Activated CD4-positive, CD25-positive, alpha-beta regulatory T cell (primary cell): ENCODE measurements at places on chromosomes 2 and 18.

DNA sequence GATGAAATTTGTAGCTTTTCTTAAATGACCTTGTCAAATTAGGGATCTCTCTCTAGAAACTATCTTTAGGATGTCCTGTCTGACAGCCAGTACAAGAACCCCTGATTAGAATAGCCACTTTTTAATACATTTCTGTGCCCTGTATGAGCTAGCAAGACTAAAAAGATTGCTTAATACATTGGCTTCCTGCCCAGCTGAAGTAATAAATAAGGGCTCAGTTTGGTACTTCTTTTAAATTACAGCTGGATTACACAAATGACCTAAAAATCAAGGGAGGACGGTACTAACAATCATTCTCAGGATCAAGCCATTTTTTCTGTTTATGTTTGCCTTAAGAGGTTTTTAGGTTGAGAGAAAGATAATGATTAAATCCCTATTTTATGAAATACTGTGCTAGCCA, 11.6 kb upstream of the OLA1 start:
- DNase-seq = no peak

DNA sequence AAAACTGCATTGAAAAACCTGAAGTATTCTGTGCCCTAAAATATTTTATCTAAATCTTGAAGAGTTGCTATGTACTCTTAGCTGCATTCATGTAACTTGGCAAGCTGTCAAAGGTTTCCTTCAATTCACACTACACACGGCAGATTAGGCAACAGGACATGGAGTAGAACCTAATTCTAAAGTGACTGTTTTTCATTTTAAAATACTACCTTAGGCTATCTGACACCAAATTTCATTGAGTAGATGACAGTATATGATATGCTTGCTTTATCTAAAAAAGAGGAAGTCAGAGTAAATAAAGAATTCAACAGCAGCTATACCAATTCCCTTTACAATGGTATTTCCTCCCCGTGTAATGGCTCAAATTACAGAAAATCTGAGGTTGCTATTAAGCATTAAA, 45.4 kb downstream of the EXOC6B start:
- DNase-seq = no peak

GRCh38 chr18:41602034-41602433, 353.0 kb upstream of the PIK3C3 start:
- DNase-seq = no peak

GRCh38 chr2:74546004-74546403, 7.7 kb downstream of the LOXL3 start:
- DNase-seq = no peak

- DNase-seq = no peak
Measured at GRCh38 chr2:71829008-71829407, 318.7 kb downstream of the CYP26B1 start.

DNA sequence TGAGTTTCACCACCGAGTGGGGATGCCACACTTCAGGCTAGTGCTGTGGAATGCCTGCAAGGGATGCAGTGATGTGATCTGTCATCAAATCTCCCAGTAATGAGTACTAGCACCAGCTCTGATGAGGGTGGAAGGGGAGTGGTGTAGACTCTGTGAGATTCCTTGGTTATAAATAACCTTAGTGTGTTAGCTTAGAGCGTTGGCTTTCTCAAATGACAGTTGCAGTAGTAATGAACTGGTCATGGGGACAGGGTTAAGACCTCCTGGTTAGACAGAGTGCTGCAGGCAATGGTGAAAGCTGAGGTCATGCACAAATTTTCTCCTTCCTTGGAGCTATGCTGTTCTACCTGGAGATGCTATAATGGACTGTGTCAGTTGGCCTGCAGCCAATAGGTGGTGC, 1063.4 kb upstream of the CRIM1 start:
- DNase-seq = no peak

GRCh38 chr18:4292696-4293095, 162.4 kb downstream of the DLGAP1 start:
- no peak for DNase-seq

- no peak for DNase-seq
Measured at GRCh38 chr2:217821536-217822147, 181.2 kb downstream of the TNS1 start.

- DNase-seq = no peak
Measured at GRCh38 chr2:30354621-30355020, 92.4 kb upstream of the LCLAT1 start.
